Right lobe of liver (tissue), 6 donors: ENCODE measurements at places on chromosomes 2 and 18. TPM values are rescaled to one million over a fixed set of nuclear protein-coding genes. Genes with fewer than 3 reads are reported as not detected.

The UGT1A4 gene
- total RNA-seq, result 117 TPM

DNA sequence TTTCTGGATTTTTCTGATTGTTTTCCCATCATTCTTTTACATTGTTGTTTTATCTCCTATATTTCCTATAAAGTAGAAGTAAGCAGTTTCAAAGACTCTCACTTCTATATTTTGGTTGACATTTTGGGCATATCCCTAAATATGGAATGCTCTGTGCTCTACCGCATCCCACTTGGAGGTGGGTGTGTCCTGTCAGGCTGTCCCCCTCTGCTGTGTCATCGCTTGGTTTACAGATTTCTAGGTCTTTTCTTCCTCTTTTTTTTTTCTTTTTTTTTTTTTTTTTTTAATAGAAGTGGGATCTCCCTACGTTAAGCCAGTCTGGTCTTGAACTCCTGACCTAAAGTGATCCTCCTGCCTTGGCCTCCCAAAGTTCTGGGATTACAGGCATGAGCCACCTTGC, 13.3 kb downstream of the DGKD start:
- DNase-seq, result no peak

- DNase-seq, result no peak
Measured at GRCh38 chr2:36461039-36461681, 105.6 kb downstream of the CRIM1 start.

The RAD51AP2 gene
- 0.12 TPM for total RNA-seq

The COL4A3 gene
- 0.37 TPM for total RNA-seq

DNA sequence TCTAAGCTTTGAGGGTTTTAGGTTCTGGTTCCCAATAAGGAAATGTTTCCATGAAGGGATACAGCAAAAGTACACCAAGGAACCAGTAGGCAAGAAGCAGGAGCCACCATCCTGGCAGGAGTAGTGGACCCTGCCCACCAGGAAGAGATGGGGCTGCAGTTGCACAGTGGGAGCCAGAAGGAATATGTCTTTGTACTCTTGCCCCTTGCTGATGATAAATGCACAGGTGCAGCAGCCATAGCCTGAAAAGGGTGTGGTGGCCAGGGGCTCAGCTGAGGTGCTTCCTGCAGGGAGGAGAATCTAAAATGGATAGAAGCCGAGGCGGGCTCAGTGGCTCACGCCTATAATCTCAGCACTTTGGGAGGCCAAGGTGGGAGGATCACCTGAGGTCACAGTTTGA, 27.5 kb downstream of the TMEM127 start:
- DNase-seq, result no peak

DNA sequence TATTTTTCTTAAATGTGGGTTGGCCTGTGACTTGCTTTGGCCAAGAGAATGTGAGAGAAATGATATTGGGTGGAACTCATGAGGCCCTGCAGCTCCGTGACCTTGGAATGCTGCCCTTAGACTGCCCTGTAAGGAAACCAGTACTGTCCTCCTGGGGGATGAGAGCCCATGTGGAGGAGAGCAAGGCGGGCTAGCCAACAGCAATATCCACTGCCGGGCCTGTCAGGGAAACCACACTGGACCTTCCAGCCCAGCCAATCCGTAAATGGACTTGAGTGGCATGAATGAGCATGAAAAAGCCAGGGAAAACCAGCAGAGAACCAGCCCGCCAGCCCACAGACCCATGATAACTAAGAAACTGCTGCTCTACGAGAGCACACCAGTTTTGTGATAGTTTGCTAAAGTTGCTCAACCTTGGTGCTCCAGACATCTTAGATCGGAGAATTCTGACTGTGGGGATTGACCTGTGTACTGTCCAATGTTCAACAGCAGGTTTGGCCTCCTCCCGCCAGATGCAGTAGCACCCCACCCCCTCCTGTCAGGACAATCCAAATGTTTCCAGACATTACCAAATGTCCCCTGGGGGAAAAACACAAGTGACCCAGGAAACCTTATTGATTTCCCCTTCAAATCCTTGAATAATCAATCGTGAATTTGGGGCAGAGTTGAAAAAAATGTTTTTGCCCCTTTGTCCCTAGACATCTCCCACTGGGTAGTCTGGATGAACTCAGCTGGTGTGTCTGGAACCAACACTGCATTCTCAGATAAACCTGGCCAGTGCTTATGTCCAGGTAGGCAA, 27.2 kb downstream of the ALPK2 start:
- peak; percentile 89 for DNase-seq

DNA sequence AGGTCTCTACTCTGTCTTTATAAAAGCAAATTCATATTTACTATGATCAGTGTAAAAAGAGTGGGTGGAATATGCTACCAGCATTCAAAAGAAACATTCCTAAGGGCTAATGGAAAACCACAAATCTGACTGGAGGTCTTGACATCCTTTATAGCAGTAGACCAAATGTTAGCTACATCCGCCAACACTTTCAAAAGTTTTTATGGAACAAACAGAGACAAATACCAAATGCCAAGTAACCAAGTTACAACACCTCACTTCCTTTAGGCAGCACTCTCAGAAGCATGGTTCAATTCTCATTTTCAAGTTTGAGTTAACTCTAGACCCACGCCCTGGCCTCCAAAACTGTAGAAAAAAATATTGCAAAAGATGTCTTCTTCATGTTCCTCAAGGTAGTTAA, 78.3 kb upstream of the SETBP1 start:
- DNase-seq, result no peak

The AQP12A gene
- total RNA-seq, result not detected

The TLX2 gene
- not detected for total RNA-seq

DNA sequence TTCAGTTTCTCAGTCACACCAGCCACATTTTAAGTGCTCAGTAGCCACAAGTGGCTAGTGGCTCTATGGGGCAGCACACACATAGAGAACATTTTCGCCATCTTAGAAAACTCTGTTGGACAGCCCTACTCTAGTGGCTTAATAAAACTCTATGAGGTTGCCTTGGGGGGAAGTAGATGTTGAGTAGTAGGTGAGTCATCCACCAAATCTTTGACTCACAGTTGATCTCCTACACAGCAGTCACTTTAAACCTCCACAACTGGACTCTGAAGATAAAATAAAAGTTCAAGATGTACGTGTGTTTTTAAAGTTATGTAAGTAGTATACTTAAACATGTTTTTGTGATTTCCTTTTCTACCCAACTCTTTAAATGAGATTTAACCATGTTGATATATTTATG, 379.0 kb downstream of the SETBP1 start:
- DNase-seq, result no peak

DNA sequence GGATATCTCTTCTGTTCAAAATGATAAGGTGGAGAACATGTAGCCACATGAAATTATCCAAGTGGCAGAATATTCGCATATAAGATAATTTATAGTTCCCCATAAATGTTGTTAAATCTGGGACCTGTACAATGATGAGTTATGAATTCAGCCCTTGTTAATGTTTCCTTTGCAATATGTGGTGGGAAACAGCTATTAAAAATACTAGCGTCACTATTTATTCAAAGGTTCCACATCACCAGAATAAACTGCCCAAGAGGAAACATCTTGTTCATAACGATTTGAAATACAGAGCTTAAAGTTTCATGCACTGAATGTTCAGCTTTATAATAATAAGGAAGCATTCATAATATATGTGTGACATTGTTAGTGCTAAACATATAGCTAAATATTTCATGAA, 223.9 kb upstream of the TCF4 start:
- DNase-seq, result no peak

GRCh38 chr2:218292048-218293014, at the start of gene TMBIM1:
Gene TMBIM1, minus strand, starts transcription at chr2:218292503. Its CDS starts 10,362 bp downstream, at chr2:218282141.
- peak; percentile 88 for DNase-seq

The C2orf92 gene
- 12.8 TPM for total RNA-seq

DNA sequence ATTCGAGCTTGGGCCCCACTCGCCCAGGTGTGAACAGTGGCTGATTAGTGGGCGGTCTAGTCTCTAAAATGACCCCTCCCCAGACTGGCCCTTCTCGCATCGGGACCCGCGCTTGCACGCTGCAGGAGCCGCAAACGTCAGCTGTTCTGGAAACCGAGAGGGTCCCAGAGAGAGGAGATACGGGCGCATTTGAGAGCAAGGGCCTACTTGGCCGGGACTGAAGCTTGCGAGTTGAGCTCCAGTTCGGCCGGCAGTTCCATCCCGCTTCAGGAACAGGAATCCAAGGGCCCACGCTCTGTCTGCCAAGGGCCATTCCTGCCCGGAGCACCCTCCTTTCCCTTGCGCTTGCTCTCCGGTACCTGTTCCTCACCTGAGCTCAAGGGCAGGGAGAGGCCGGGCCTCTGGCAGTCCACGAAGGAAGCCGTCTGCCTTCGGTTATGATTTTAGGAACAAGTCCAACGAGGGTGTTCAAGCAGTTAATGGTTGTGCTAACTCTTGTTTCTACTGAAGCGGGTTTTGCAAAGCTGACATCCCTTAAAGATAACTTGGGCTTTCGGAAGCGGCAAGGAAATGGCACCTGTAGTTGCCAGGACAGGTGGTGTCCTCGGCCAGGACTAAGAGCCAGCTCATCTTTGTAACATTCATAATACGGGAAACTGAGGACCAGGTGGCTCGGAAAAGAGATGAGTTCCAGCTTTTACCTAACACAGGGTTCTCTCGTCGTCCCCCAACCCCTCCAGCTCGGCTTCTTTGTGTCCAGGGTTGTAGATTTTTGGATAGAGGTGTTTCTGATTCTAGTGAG, 3.9 kb upstream of the DLX1 start:
- no peak for DNase-seq

- no peak for DNase-seq
Measured at GRCh38 chr2:124437811-124438210, 412.7 kb downstream of the CNTNAP5 start.

The APOB gene
- 3,271 TPM for total RNA-seq

GRCh38 chr2:174145827-174146226, 102.5 kb downstream of the OLA1 start:
- DNase-seq, result no peak
